ENCODE measurements at places on chromosomes 11 and 22.

DNA sequence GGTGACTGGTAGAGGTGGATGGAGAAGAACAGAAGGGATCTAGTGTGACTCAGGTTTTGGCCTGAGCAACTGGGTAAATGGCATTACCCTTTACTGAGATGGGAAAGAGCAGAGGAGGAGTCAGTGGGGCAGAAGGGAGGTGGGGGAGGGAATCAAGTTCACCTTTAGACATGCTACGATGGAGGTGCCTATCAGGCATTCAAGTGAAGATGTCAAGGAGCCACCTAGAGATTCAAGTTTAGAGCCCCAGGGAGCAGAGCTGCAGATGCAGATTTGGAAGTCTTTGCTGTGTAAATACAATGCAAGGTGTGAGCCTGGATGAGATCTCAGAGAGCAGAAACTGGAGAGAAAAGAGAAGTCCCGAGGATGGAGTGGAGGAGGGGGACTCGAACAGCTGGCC is 979 bp upstream of the MOGAT2 start:
- DNase-seq = no peak

DNA sequence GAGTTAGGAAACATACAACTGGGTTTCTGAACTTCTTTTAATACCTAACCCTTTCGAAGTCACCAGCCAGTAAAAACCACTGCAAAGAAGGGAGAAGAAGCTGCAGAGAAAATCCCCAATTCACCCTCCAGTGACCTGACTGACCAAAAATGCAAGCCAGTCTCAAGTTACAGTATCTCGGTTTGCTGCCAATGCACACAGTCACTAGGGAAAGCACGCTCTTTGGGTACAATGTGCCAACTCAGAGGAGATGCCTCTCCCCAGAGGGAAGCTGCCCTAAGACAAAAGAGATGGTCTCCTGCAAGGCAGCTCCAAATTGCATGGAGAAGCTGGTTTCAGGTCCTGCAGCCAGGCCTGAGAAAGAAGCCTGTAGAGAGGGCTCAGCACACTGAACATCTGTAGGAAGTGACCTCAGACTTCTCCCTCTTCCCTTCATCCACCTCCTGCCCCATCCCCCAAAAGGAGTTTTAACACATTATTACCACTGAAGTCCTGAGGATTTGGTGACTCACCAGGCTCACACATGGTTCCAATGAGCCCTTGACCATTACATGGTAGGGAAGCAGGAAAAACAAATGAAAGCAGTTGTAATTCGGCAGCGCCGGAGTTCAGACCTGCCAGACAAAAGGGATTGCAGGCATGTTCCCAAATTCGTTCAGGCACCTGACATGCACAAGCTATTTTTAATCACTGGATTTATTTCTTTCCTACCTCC is 90.1 kb downstream of the ETS1 start:
- DNase-seq = no peak

DNA sequence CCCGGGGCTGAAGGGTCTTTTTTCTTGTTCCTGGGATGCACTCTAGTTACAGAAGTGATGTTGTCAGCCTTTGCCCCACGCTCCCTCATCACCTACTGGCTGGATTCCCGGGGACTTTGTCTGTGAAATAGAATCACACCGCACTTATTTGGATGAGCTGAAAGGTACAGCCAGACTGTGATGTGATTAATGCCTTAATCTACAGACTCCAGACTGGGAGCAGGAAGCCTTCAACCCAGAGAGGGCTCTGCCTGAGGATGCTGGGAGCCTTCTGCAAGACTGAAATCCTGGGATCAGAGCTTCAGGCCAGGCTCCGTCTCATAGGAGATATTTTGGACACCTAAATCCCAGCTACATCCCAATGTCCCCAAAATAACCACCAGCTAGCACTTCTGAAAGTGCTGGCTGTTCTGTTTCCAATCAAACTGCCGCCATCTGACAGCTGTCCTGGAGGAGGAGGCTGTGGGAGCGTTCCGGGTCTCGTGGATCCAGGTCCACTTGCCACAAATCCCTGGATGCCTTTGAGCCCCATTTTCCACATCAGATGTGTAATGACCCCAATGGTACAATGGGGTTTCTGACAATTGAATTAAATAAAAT is 688.5 kb downstream of the TBC1D22A start:
- DNase-seq = no peak

GRCh38 chr11:7449211-7449840 is 36.0 kb upstream of the OLFML1 start:
- DNase-seq = no peak

- no peak for DNase-seq
Observed at GRCh38 chr22:42743501-42743991, 22.9 kb upstream of the A4GALT start.

DNA sequence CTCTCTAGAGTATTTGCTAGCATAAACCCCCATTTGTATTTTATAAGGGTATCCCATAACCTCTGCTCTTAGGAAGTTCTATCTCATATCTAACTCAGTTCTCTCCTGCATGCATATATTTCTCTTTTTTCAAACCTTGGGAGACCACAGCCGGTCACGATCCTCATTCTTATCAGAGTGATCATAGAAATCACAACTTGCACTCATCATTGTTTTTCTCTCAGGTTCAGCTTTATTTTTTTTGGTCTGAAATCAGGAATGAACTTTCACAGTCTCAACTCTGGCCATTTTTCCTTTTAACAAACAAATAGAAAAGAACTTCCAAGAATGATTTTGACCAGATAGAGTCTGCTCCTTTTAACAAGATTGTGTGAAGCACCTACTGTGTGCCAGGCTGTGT is 98.6 kb upstream of the BLID start:
- DNase-seq = no peak

DNA sequence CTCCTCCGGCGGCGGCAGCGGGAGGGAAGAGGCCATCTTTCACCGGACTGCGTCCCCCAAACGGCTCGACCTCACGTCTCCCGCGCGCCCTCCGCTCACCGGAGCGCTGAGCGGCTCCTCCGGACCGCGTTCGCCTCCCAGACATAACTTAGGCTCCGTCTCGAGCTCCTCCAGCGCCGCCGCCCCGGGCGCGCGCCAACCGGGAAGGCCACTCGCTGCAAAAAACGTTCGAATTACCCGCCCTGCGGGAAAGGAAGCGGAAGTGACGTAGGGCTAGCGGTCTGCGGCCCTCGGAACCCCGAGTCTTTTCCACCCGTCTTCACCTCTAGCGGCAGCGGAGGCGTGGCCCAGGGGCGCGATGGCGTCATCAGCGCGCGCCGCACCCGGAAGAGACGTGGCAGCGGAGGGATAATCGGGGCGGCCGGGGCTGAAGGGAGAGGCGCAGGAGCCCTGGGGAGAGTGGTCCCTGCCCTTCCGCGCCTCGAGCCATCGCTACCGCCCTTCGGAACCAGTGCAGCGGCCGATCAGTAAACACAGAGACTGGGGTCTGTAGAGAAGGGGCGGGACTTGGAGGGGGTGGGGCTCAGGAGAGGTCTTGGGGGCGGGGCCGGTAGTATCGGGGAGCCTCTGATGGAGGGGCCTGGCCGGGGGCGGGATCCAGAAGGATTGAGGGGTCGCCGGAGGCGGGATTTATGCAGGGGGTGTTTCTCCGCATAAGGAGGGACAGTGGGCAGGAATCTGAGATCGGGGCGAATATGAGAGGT is at the start of the genes CDCA5 and ZFPL1:
Gene CDCA5, minus strand, starts transcription at position 207 of the 764 bp plus-strand sequence. Its CDS starts 62 bp downstream, at position 145.
Gene ZFPL1, plus strand, starts transcription at position 389 of the 764 bp plus-strand sequence. CDS start 477 bp downstream, outside the sequence.
- DNase-seq = peak; percentile 99

DNA sequence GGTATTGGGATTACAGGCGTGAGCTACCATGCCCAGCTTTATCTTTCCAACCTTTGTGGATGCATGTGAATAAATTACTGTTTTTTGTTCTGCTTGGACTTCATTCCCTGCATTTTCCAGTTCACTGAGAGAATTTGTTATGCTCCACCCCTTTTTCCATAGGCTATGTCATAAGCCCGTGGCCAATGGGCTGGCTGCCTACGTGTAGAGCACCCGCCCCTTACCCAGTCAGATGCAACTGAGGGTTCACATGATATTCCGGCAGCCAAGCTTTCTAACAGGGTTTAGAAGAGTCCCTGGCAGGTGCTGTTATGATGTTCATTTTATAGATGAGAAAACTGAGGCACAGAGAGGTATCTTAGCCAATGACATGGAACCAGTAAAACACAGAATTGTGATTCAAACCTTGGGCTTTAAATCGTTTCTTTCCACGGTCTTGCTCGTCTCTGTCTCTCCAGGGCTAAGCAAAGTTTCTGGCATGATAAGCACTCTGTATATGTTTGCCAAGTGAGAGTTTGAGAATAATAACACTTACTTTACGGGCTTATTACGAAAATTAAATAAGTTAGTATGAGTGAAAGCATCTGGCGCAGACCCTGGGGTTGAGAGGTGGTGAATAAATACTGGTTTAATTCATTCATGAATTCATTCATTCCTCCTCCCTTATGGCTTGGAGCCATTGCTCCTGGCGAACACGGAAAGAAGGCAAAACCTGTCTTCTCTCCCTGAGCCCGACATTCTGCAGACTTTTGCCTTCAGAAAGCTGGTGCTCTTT is 42.4 kb upstream of the RASD2 start:
- DNase-seq = no peak
